ENCODE measurements at places on chromosomes 16 and 17. TPM values are rescaled to one million over a fixed set of nuclear protein-coding genes. Genes with fewer than 3 reads are reported as not detected.
A peak's percentile ranks its signal among the peaks of the same experiment; 100 is the strongest.

GRCh38 chr16:12225806-12226465 lies 249.4 kb downstream of the SNX29 start:
- no peak overlapping the region for H3K4me3 ChIP-seq
- peaks cover 51% of the 10 kb centered on the region for H3K4me1 ChIP-seq
- no peak for DNase-seq
- peaks cover 8% of the 10 kb centered on the region for H3K36me3 ChIP-seq
- H3K27ac ChIP-seq = no peak overlapping the region

- DNase-seq = peak; percentile 68
- H3K4me3 ChIP-seq = no peak overlapping the region
- peaks cover 8% of the 10 kb centered on the region for H3K4me1 ChIP-seq
Observed at GRCh38 chr16:28326881-28327610, 34.7 kb downstream of the SBK1 start.

GRCh38 chr16:82287937-82288336 lies 117.9 kb upstream of the MPHOSPH6 start:
- no peak overlapping the region for H3K27ac ChIP-seq
- peaks cover 14% of the 10 kb centered on the region for H3K27me3 ChIP-seq
- no peaks in the 10 kb centered on the region for H3K4me1 ChIP-seq

DNA sequence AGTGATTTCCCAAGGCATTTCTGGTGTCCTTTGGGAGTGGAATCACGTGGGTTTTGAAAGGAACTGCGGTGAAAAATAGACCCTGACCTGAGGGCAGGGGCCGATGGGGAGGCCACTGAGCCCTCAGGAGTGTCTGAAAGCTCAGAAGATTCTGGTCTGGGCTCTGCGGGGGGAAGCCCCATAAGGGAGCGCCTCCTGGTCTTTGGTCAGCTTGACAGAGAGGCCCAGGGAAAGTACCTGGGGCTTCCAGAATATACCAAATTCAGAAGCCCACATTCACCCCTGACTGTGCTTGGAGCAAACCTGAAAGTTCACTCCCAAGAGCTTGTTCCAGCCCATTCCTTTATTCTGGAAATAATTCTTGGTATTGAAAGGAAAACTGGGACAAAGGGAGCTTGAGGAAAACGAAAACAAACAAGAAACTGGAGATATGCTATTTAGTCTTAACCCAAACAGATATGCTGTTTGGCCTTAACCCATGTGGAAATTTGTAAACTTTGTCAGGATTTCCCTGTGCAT lies 23.2 kb upstream of the NAGLU start:
- no peak overlapping the region for H3K27ac ChIP-seq
- H3K4me1 ChIP-seq = peaks cover 43% of the 10 kb centered on the region
- no peaks in the 10 kb centered on the region for H3K27me3 ChIP-seq
- H3K4me3 ChIP-seq = no peak overlapping the region

DNA sequence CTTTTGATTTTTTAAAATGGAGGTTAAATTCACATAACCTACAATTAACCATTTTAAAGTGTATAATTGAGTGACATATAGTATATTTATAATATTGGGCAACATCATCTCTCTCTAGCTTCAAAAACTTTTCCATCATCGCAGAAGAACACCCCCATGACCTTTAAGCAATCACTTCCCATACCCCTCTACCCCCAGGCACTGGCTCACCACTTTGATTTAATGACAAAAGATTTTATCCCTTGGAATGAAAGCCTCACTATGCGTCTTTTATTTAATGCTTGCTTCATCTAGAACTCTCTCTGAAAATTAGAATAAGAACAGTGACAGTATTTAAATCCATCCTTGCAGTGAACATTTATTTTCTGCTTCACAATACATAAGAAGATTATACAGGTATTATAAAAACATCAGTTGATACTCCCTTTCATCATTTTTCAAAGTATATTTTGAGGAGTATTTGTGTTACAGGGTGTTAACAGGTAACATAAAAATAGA lies 3.2 kb upstream of the KRTAP1-3 start:
- H3K27ac ChIP-seq = no peak overlapping the region
- H3K27me3 ChIP-seq = peaks cover 16% of the 10 kb centered on the region
- H3K4me3 ChIP-seq = no peak overlapping the region
- no peaks in the 10 kb centered on the region for H3K36me3 ChIP-seq
- DNase-seq = no peak

DNA sequence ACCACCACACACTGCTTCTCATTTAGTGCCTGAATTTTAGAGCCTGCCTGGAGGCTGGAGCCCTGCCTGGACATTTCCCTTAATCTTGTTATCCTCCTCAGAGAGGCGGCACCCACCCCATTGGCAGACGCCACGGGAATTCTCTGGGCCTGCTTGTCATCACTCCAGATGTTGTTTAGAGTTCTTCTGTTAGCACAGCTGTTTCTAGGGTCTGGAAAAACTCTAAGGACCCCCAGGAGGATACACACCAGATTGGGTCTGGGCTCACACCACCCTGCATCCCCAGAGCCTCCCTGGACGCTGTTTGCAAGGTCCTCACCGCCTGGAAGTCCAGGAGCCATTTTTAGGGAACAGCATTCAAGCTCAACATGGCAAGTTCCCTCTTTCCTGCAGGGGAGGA lies 565 bp upstream of the XAF1 start:
- no peak for DNase-seq
- peaks cover 18% of the 10 kb centered on the region for H3K36me3 ChIP-seq
- H3K27ac ChIP-seq = peak overlapping the region; percentile 94
- no peaks in the 10 kb centered on the region for H3K27me3 ChIP-seq

- DNase-seq = no peak
- H3K36me3 ChIP-seq = no peaks in the 10 kb centered on the region
- no peaks in the 10 kb centered on the region for H3K27me3 ChIP-seq
Observed at GRCh38 chr16:9903-10665, 43.3 kb downstream of the POLR3K start.

DNA sequence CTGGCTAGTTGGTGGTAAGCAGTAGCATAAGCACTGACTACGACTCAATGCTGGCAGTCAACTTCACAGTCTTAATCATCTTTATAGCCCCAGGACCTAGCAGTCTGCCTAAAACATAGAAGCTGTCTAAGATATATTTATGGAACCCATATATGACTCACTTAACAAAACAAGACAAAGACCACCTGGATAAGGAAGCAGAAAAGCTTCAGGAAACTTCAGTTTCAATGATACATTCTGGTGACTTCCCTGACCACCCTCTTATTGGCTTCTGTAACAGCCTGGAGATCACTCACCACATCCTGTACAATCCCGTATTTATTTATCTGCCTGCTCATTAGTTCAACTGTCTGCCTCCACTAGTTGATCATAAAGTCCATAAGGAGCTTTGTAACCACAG lies 95.5 kb downstream of the PMP22 start:
- no peak for DNase-seq
- H3K27me3 ChIP-seq = no peaks in the 10 kb centered on the region
- no peaks in the 10 kb centered on the region for H3K4me1 ChIP-seq
- no peaks in the 10 kb centered on the region for H3K36me3 ChIP-seq
- no peak overlapping the region for H3K27ac ChIP-seq

- H3K27ac ChIP-seq = no peak overlapping the region
- no peak for DNase-seq
- peaks cover 18% of the 10 kb centered on the region for H3K27me3 ChIP-seq
- peaks cover 18% of the 10 kb centered on the region for H3K36me3 ChIP-seq
- H3K4me3 ChIP-seq = no peak overlapping the region
Observed at GRCh38 chr17:82693168-82693867, 5.2 kb downstream of the RAB40B start.

- no peak overlapping the region for H3K4me3 ChIP-seq
- H3K4me1 ChIP-seq = no peaks in the 10 kb centered on the region
- DNase-seq = no peak
- H3K27ac ChIP-seq = no peak overlapping the region
Observed at GRCh38 chr16:49603956-49604355, 230.4 kb downstream of the C16orf78 start.

GRCh38 chr17:19897090-19897837 lies 29.5 kb upstream of the ULK2 start:
- peak overlapping the region; percentile 35 for H3K27ac ChIP-seq
- no peaks in the 10 kb centered on the region for H3K36me3 ChIP-seq
- H3K4me1 ChIP-seq = peaks cover 3% of the 10 kb centered on the region
- H3K4me3 ChIP-seq = no peak overlapping the region
- no peak for DNase-seq

GRCh38 chr16:19001788-19002187 lies 18.1 kb downstream of the TMC7 start:
- H3K27ac ChIP-seq = no peak overlapping the region
- no peak overlapping the region for H3K4me3 ChIP-seq
- no peaks in the 10 kb centered on the region for H3K36me3 ChIP-seq

DNA sequence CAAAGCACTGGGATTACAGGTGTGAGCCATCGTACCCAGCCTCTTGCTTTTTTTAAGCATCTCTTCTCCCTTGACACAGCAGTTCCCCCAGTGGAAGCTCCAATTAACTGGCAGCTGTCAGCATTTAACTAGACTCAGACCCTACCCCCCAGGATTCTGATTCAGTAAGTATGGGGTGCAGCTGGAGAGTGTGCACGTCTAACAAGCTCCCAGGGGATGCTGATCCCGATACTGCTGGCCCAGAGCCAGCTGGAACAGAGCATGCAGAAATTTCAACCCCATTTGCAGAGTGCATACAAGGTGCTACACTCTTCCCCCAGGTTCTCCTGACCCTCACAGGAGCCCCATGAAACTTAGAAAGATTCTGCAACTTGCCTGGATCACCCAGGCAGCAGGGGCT lies 27.7 kb upstream of the BCO1 start:
- peaks cover 25% of the 10 kb centered on the region for H3K27me3 ChIP-seq
- H3K27ac ChIP-seq = no peak overlapping the region
- no peaks in the 10 kb centered on the region for H3K36me3 ChIP-seq
- H3K4me3 ChIP-seq = no peak overlapping the region
- no peaks in the 10 kb centered on the region for H3K4me1 ChIP-seq
- no peak for DNase-seq

- no peaks in the 10 kb centered on the region for H3K4me1 ChIP-seq
- H3K27ac ChIP-seq = no peak overlapping the region
- no peak for DNase-seq
- peaks cover 9% of the 10 kb centered on the region for H3K27me3 ChIP-seq
- no peak overlapping the region for H3K4me3 ChIP-seq
Observed at GRCh38 chr17:75439287-75439686, 17.1 kb upstream of the TMEM94 start.

DNA sequence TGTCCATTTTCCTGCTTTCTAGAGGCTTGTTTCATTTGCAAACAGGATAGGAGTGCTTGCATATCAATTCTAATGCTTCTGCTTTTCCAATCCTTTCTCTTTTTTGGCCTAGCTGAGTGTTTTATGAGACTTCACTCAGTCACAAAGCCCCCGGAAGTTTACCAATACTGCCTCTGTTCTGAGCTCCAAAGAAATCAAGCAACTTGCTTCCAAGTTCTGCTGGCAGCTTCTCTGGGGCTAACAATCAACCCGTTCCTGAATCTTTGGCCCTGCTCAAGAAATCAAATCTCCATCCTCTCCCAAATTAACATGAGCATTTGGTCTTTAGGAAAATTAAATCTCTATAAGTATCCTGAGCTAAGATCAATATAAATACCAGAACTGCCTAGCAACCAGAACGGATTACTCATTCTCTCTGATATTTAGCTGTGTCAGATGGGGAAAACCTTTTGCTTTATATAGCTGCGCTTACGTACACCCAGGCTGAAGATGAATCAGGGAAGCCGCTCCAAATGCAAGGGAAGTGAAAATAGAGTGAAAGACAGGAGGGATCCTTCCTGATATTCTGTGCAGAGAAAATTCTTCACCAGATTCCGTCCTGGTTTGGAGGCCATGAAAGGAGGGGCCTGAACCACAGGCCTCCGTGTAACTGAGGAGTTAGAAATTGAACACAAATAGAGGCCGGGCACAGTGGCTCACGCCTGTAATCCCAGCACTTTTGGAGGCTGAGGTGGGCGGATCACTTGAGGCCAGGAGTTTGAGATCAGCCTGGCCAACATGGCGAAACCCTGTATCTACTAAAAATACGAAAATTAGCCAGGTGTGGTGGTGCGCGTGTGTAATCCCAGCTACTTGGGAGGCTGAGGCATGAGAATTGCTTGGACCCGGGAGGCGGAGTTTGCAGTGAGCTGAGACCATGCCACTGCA lies 23.3 kb upstream of the GRB2 start:
- no peaks in the 10 kb centered on the region for H3K36me3 ChIP-seq
- DNase-seq = no peak
- H3K27me3 ChIP-seq = peaks cover 8% of the 10 kb centered on the region

DNA sequence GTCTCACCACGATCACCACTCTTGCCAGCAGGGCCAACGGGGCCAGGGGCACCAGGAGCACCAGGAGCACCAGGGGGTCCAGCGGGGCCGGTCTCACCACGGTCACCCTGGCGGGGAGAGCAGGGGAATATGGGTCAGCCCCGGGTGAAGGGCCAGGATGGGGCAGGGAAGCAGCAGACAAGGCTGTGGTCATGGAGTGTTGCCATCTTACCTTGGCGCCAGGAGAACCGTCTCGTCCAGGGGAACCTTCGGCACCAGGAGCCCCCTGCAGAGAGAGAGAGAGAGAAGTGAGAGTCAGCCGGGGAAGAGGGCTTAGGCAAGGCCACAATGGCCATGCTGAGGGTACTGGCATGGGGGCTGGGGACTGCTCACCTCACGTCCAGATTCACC lies 12.9 kb downstream of the COL1A1 start:
- H3K4me3 ChIP-seq = no peak overlapping the region
- H3K36me3 ChIP-seq = no peaks in the 10 kb centered on the region
- no peak for DNase-seq
- no peaks in the 10 kb centered on the region for H3K27me3 ChIP-seq

Gene CCT6B
- 1.7 TPM for polyA plus RNA-seq

Gene TBC1D28
- not detected for polyA plus RNA-seq

Gene SPATA22
- polyA plus RNA-seq = not detected

Gene SMIM36
- polyA plus RNA-seq = not detected

Gene JPT1
- polyA plus RNA-seq = 74.8 TPM
